Upper lobe of right lung (tissue), 1 donor: ENCODE measurements at places on chromosomes 16 and 17. TPM values are rescaled to one million over a fixed set of nuclear protein-coding genes. Genes with fewer than 3 reads are reported as not detected.

- no peak for DNase-seq
Measured at GRCh38 chr17:10518271-10519037, at the start of gene MYH1. TSS of gene MYH1 (minus strand) at chr17:10518542. CDS start at chr17:10516642, 1,900 bp downstream.

The CRISPLD2 gene
- 61.9 TPM for total RNA-seq

DNA sequence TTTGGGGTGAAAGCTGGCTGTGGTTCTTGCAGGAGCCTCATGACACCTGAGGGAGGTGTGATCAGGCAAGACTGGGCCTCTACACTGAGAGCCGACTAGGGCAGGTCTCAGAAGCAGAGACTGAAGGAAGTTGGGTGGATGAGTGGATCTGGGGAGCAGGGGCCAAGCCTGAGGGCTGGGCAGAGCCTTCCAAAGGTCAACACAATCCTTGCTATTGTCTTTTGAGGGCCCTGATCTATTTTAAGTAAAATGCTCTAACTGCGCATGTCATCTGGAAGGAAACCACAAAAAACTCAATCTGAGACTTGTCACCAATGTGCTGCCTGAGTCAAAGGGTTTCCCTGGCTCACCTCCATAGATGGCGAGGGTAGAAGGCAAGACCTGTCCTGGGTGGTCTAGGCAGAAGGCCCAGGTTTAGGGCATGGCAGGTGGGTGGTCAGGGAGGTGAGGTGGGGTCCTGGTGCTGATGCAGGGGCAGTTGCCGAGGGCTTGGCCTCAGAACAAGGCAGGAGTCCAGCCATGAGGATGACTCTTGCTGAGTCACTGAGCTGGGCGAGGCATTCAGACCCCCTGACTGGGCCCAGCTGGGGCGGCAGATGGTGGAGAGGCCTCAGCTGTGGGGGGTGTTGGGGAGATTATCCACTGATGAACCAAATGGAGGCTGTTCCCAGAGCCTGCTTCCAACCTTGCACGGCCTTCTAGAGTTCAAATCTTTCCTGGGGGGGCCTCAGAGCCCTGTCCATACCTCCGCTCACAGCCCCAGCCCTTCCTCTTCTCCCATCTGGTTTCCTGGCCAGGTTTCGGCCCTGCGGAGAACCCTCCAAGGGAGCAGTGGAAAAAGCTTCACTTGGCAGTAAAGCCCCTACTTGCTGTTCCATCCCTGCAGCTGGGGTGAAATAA lies 5.1 kb downstream of the MVP start:
- no peak for DNase-seq

DNA sequence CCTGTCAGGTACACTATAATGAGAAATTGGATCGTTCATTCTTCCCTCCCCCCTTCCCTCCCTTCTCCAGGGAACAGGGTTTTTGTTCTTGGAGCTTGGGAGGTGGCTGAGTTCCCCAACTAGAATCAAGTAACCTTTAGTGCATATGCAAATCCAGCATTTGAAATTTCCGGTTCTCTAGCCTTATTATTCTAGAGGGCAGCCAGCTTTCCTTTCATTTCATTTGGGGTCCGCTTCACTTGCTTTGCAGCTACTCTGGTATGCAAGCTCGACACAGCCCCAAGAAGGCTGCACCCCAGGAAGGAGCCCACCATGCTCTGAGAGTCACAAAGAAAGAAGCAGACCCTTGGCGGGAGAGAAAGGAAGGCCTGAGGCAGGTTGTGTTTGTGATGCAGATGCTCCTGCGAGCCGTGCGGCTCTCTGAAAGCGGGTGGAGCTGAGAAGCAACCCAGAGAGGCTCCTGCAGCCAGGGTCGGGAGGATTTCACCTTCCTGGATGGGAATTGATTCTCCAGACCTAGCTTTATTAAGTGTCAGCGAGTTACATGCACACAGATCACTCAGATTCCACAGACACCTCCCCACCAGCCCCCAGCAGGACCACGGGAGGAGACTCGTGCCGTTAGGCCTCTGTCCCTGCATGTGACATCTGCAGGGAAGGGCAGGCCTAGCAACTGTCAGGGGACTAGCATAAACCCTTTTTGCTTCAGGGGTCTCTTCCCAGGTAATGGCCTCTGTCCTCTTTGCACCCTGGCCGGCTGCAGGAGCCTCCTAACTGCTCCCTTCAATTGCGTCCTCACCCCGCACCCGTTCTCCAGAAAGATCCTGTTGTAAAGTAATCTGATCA lies 34.5 kb downstream of the PMM2 start:
- DNase-seq: no peak

- no peak for DNase-seq
Measured at GRCh38 chr16:27449434-27450195, 47.6 kb downstream of the IL21R start.
